ENCODE measurements at places on chromosomes 6 and 20.

DNA sequence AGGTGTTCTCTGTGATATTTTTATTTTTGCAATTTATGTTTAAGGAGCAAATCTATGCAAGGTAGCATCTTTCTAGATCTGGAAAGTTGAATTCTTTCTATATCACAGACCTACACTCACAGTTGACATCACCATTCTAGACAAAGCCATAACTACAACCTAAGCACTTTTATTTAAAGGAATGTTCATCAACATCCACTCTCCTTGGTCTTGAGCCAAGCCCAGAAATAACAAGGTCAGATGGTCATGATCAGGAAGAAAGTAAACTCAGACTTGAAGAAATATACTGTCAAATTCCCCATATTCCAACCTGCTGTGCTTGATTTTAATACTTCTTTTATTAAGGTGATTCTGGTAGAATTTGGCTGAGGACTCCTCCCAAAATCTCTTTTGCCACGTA, 32.2 kb downstream of the MMUT start:
- ATAC-seq = no peak

DNA sequence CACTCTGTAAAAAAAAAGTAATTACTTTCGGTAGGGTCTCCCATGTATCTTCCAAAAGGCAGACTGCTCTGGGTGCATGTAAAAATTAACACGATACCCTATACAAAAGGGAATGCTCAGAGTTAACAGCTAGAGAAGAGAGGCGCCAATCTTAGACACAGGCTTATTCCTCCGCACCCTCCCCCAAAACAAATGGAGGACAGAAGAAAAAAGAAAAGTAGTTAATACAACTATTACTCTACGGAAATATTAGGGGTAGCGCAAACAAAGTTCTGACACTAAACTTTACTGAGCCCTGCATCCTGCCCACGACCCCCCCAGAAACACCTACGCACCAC, 331 bp upstream of the UFL1 start:
- peak; percentile 44 for ATAC-seq

DNA sequence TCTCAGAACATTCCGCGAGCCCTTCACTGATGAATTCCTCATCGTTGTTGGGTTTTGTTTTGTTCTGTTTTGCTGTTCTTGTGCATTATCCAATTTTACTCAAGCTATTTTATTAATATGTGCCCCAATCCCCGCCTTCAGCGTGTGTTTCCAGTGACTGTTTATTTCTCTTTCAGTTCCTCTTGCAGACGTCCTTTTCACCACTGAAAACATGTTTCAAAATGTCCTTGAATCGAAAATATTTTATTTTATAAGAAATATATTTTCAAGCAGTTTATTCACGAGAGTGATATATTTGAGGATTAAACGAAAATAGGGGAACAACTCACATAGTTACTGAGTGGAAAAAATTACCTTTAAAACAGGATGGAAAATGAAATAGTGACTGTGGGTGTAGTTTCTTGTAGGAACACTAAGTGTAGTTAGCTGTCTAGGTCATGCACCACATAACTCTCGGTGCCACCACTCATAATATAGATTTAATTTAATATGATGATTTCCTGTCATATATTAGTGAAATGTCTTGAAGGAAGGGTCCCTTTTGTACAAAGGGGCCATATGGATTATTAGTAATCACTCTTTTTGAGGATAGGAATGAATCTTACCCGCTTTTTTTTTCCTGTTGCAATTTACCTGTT, 45.3 kb upstream of the HDDC2 start:
- ATAC-seq = no peak

DNA sequence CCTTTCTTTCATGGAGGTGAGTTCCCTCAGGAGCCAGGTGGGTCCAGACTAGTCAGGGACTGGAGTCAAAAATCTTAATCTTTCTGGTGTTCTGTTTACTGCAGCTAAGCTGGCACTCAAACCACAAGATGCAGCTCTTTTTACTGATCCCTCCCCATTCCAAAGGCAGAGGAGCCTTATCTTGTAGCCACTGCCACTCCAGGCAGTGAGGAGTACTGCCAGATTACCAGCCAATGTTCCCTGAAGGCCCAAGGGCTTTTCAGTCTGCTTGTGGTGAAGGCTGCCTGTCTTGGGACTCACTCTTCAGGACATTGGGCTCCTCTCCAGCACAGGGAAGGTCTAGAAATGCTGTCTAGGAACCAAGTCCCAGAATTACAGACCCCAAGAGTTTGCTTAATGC, 490.4 kb upstream of the ADGRB3 start:
- ATAC-seq = no peak

DNA sequence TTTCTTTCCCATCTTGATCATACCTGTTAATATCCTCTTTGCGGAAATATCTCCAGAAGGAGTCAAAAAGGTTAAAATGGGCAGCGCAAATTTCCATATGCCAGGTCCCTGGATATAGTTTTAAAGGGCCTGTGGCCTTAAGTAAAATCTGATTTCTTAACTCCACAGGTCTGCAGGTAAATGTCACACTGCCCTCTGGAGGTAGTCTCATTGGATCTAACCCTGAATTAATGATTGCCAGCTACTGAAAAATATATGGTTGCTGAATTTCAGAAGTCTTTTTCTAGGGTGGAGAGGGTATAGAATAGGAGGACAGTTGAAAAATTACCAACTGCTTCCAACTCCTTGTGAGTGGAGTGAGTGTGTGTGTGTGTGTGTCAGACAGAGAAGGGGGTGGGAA, 8.5 kb downstream of the MOXD1 start:
- ATAC-seq = no peak

DNA sequence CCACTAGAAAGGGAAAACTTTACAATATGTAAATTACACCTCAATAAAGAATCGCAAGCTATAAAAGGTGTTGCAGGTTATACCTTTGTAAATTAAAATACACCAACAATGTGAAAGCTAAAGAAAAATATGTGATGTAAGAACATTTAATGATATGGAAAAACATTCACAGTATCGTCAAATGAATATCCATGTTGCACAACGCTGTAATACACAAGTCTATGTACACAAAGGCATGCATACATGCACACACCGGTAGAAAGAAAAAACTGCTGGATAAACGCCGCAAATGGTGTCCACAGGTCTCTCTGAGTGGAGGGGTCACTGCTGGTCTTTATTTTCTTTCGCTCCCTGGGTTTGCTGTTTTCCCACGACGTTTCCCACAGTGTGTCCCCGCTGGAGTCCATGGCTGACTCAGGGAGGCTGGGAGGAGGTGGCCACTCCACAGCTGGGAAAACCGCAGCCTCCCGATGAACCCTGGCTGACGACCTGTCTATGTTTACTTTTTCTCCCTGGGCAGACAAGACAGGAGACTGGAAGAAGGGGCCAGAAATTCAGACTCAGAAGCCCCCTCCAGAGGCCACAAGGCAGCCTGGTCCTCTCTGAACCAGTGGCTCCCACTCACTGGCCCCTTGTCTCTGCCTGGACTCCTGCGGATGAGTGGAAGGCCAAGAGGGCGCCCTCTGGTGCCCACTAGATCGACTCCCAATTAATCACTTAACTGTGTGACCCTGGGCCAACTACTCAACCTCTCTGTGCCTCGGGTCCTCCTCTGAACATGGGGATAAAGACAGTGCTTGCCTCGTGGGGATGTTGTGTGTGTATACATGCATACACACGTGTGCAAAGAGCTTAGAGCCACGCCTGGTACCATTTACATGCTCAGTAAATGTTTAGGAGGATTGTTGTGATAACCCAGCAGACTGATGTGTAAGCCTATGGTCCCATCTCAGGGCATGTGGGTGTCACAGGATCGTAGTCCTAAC, 12.8 kb upstream of the BPI start:
- peak; percentile 32 for ATAC-seq

GRCh38 chr6:30618270-30618797, 694 bp downstream of the MRPS18B start:
- ATAC-seq = no peak

DNA sequence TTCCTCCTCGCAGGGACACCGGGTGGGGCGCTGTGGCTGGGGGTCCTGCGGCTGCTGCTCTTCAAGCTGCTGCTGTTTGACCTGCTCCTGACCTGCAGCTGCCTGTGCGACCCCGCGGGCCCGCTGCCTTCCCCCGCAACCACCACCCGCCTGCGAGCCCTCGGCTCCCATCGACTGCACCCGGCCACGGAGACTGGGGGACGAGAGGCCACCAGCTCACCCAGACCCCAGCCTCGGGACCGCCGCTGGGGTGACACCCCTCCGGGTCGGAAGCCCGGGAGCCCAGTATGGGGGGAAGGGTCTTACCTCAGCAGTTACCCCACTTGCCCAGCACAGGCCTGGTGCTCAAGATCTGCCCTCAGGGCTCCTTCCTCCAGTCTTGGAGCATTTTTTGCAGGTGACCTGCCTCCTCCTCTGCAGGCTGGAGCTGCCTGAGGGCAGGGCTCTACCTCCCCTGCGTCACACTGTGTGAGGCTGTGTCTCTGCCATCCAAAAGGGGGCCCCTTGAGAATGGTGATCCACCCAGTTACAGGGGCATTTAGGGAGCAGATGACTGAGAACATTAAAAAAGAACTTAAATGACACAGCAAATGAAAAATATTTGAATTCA, 3.9 kb upstream of the CNPY3 start:
- ATAC-seq = no peak

- no peak for ATAC-seq
These were observed 277.1 kb upstream of the QKI start for GRCh38 chr6:163137398-163137881.

GRCh38 chr6:44474643-44475042, 87.1 kb downstream of the CDC5L start:
- no peak for ATAC-seq

GRCh38 chr20:33789109-33789857, 21.9 kb upstream of the CHMP4B start:
- ATAC-seq = peak; percentile 65

GRCh38 chr6:39929039-39929732, 5.1 kb downstream of the MOCS1 start:
- no peak for ATAC-seq

DNA sequence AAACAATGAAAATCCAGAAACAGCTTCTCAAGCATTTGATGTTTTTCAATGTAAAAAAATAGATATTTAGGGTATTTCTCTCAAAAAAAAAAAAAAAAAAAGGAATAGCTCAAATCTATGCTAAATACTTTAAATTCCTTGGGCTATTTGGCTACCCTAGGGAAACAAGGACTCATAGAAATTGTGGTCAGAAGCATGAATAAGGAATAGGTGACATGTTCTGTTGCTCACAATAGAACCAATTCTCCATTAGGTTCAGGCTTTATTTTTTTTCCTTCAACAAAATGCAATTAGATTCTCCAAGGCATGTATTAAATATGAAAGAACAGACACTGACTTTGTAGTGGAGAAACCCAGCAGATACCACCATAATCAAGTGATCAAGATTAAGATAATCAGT, 904.3 kb upstream of the FLRT3 start:
- ATAC-seq = no peak

GRCh38 chr20:13060327-13060726, 51.6 kb downstream of the SPTLC3 start:
- no peak for ATAC-seq

GRCh38 chr20:45359069-45359405, 3.9 kb upstream of the SYS1 start:
- no peak for ATAC-seq

- ATAC-seq = no peak
These were observed 220.8 kb upstream of the HEY2 start for GRCh38 chr6:125528621-125529041.

DNA sequence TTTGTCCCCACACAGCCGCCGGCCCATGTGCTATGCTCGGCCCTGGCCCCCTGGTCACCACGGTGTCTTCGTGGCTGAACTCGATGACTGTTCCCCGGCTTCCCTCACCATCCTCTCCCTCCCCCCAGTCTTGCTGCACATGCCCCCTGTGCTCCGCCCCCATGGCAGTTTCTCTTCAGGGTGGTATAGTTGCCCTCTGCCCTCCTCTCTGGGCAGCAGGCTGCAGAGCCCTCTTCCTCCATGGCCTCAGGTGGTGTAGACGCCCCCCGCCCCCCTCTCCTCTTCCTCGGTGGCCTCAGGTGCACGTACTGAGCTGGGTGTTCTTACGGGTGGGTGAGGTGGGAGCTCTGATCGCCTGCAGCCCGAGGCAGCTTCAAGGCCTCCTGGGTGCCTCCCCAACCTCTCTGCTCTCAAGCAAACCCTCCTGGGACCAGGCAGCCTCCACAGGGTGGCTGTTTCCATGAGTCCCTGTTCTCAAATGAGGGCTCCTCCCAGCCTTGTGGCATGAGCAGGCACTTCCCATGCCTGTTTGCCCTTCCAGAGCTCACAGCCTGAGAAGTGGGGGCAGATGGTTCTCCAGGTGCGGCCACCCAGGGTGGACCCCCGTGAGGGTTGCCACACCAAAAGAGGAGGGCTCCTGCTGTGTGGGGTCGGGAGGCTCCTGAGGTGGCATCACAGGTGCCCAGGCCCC, 24.8 kb downstream of the COL20A1 start:
- no peak for ATAC-seq

DNA sequence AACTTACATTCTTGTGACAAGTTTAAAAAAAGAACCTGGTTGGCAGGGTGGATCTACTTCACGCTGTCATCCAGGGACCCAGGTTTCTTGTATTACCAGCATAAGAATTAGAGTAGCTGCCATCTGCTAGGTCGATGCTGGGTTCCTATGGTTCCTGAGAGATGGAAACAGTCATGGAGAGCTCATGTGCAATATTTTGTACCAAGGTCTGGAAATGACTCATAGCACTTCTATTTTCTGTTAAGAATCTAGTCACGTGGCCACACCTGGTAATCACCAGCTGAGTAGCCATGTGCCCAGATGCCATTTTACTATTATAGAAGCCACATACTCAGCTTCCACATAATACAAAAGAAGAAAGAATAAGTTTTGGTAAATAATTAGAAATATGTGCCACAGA, 171.3 kb downstream of the CD83 start:
- no peak for ATAC-seq

DNA sequence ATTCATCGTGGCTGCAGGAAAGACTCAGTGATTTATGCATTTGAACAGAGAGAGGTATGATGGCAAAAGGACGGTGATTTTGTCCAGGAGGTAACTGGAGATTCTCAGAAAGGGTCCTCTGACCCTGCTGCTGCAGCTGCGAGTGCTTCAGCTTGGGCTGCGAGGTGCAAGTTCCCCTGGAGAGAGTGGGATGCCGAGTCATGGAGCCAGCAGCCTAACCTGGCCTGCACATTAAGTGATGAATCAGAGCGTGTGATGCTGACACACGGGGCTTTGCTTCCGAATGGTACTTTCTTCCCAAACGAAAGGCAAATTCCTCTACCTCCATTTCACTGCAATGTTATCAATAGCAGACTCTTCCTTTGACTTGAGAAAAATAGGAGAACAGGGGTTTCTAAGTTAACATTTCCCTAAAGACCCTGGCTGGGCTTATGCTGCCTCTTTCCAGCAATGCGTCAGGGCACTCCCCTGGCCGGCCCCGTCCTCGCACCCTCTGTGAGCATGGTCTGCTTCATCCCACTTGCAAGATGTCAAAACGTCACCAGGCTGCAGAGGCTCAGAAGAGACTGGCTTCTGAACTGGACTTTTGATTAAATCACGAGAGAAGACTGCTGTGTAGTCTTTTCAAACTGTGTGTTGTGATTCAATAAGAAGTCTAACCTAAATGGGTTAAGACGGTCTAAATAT, 628.0 kb upstream of the AGPAT4 start:
- ATAC-seq = no peak

DNA sequence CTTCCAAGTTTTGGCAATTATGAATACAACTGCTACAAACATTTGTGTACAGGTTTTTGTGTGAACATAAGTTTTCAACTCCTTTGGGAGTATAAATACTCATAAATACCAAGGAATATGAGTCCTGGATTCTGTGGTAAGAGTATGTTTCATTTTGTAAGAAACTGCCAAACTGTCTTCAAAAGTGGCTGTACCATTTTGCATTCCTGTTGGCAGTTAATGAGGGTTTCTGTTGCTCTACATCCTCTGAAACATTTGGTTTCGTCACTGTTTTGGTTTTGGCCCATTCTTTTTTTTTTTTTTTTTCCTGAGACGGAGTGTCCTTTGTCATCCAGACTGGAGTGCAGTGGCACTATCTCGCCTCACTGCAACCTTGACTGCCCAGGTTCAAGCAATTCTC, 8.5 kb downstream of the AP5S1 start:
- ATAC-seq = no peak
